ENCODE measurements at places on chromosomes 11 and 22.
A peak's percentile ranks its signal among the peaks of the same experiment; 100 is the strongest.

GRCh38 chr11:76131671-76132631 lies 74.4 kb downstream of the WNT11 start:
- DNase-seq, result peak; percentile 54

- no peak for DNase-seq
These were observed 163.0 kb downstream of the SPON1 start for GRCh38 chr11:14125529-14125928.

- peak; percentile 23 for DNase-seq
These were observed 376.7 kb upstream of the CCDC179 start for GRCh38 chr11:23236826-23237555.

- DNase-seq, result no peak
These were observed 9.1 kb upstream of the SESN3 start for GRCh38 chr11:95239871-95240649.

DNA sequence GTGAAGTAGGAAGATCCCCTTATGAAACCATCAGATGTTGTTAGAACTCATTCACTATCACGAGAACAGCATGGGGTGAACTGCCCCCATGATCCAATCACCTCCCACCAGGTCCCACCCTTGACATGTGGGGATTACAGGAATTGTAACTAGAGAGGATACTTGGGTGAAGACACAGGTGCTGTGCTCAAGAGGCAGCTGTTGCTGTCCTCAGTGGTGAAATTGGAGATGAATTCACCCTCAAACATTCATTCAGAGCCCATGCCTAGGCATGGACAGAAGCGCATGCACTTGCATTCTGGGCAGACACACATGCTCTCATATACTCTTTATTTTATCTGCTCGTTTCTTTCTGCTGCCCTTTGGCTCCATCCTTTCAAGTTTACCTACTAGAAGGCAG lies 385.0 kb downstream of the INSC start:
- peak; percentile 73 for DNase-seq

DNA sequence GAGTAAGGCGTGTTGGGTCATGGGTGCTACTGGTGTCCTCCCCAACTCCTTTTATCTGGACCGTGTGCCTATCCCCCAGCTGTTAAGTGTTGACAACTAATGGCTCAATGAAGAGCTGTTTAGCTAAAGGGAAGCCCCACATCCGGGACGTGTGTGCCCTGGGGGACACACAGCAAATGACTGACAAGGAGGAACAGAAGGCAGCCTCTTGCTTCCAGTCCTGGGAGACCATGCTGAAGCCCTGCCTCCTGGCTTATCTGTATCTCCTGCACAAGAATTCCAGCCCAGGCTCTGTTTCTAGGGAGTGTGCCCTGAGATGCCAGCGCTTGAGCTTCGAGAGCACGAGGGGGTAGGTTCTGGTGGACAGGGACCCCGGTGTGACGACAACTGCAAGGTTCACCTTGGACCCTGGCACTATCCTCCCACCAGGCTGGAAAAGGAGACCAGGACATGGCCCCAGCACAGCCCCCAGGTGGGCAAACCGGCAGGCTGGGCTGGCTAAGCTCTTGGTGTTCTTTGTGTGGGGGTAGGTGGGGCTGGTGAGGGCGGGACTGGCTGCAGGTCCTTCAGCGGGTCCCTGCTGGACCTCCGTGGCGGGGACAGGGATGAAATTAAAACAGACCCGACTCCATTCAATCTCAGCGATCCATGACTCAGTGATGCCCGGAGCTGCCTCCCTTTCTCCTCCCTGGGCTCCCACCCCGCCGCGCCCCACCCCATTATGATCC lies 21.0 kb downstream of the ASCL2 start:
- no peak for DNase-seq

DNA sequence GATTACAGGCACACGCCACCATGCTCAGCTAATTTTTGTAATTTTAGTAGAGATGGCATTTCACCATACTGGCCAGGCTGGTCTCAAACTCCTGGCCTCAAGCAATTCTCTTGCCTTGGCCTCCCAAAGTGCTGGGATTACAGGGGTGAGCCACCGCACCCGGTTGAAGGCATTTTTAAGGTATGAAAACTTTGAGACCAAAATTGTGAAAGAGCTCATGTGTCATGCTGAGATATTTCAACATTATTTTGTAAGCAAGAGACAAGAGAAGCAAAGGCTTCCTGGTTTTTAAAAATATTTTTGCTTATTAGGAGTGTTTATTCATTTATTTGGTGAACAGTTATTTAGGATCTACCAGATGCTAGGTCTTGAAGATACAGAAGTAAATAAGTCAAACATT lies 6.8 kb downstream of the NHERF4 start:
- DNase-seq, result no peak

- no peak for DNase-seq
These were observed 3.0 kb downstream of the ASCL2 start for GRCh38 chr11:2267306-2267850.

- DNase-seq, result no peak
These were observed 23.4 kb upstream of the WNT7B start for GRCh38 chr22:46000081-46001027.

DNA sequence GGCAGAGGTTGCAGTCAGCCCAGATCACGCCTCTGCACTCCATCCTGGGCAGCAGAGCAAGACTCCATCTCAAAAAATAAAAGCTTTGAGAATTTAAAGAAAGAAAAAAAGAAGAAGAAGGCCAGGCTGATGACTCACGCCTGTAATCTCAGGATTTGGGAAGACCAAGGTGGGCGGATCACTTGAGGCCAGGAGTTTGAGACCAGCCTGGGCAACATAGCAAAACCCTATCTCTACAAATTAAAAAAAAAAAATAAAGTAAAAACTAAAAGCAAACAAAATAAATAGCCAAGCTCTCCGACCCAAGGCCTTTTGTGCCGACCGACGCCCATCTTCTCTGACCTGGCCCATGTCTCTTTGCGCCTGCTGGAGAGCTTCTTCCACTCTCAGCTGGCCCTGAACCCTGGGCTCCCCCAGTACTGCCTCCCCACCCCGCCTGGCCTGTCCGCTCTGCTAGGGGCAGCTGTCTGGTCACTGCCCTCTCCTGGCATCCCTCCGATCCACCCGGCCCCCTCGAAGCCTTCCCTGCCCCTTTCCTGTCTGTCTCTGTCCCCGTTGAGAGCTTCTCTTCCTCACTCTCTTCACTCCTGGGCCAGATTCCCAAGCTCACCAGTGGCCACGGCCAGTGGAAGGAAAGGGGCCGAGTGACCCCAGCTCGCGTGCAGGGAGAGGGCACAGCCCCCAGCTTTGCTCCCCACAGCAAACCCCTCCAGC lies 4.8 kb upstream of the LSP1 start:
- no peak for DNase-seq

GRCh38 chr11:134516529-134516928 lies 104.5 kb upstream of the B3GAT1 start:
- DNase-seq, result peak; percentile 40

- DNase-seq, result no peak
These were observed 184.9 kb upstream of the LUZP2 start for GRCh38 chr11:24311974-24312373.

DNA sequence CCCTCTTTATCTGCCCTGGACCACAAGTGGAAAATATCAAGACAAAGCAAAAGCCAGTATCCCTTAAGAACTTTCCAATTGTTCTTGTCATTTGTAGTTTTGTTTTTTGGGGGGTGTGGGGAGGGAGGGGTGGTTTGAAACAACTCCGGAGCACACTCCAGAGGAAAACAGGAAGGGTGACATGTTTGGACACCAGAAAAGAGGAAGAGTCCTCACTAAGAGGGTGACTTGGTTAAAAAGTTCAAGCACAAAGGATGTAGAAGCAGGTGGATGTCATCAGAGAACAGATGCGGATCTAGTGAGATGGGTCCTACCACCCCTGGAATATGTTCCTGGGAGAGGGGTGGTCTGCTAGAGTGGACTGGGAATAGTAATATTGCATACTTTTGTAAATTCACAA lies 25.8 kb downstream of the ADAMTS8 start:
- DNase-seq, result no peak

DNA sequence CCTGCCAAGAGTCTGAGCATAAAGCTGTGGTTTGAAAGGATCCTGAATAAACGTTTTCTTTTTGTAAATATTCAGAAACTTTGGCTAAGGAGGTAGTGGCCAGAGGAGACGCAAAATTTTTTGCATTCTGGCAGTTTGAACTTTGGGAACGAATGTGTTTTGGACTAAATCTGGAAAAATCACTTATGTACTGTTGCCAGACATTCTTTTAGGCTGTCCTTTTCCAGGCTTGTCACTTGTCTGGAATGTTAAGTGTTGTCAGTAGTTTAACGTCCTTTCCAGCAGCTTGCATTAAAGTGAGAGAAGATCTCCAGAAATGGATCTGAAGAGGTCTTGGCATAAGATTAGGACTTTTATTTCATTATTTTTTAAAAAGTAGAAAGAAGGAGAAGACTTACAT lies 18.5 kb downstream of the SPECC1L start:
- DNase-seq, result peak; percentile 82

- DNase-seq, result peak; percentile 18
These were observed 192.6 kb downstream of the CASP12 start for GRCh38 chr11:104705490-104706190.

- DNase-seq, result no peak
These were observed 8.9 kb downstream of the IMMP1L start for GRCh38 chr11:31500560-31500959.

DNA sequence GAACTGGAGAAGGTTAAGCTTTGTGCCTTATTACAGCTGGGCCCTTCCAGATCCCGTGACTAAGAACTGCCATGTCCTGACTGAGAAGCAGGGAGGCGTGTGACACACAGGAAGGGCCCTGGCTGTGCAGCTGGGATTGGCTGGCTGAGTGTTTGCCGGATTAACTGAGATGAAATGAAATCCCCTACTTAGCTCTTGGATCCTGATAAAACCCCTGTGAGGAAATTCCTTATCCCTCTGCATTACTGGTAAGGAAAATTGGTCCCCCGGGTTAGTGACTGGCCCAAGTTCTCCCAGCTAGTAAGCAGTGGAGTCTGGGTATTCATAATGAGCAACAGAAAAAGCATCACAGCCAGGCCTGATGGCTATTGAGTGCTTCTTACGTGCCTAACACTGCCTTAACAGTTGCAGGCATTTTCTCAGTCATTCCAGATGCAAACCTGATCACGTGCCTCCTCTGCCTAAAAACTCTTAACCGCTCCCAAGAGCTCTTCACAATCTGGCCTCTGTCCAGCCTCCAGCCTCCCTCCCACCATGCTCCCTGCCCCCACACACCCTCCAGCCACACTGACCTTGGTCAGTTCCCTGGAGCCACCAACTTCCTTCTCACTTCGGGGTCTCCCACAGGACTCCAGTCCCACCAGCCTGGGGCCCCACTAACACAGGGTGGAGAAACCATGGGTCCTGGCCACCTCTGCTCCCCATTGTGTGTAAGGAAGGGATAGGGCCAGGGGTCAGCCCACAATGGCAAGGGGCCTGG lies 37.8 kb downstream of the ARRB1 start:
- peak; percentile 59 for DNase-seq

- no peak for DNase-seq
These were observed 2.4 kb downstream of the TPBGL start for GRCh38 chr11:75242722-75243600.

- no peak for DNase-seq
These were observed 8.4 kb upstream of the MN1 start for GRCh38 chr22:27809700-27810608.

DNA sequence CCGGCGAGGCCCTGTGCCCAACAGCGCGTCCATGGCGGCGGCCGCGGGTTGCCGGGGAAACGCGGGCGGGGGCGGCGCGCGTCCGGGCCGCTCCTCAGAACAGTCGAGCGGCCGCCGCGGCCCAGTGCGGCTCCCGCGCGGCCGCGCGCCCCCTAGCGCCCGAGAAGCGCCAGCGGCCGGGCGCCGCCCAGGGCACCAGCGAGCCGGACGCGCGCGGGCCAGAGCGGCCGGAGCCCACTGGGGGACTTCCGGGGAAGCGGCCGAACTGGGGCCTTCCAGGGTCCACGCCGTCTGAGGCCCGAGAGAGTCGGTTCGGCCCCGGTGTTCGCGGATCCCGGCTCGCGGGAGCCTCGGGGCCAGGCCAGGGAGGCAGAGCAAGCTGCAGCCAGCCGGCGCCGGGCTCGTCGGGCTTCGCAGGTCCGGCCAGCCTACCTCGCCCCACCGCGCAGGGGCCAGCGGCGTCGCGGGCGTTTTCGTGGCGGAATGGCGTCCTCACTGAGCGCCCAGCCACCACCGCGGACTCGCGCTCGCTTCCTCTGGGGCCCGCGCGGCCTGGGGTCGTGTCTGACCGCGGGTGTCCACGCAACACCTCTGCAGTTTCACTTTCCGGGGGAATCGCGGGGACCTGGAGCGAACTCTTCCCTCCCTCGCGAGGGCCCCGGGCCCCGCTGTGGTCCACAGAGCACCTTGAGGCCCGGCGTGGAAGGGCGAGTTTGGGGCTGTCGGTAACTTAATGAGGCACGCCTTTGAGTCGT lies at the start of gene DENND6B:
DENND6B (minus strand) TSS at position 57 of the 755 bp plus-strand sequence; CDS start at position 33, 24 bp downstream.
- peak; percentile 93 for DNase-seq

DNA sequence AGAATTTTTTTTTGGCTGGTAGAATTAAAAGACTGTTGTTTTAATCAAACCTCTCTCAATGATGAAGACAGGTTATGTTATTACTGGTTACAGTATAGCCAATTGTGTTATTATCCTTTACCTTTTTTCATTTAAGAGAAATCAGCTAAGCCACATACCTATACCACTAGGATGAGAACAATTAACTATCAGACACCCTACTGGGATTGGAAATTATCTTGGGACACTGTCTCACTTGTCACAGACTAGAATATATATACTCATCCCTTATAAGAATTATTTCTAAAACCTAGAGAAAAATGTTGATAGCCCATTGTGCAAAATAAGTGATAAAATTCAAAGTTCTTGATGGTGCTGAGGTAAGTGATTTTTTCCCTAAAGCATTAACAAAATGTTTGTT lies at the start of gene OR5AS1:
OR5AS1 (plus strand) TSS at position 301 of the 400 bp plus-strand sequence. CDS start 2,765 bp downstream, outside the sequence.
- DNase-seq, result no peak

DNA sequence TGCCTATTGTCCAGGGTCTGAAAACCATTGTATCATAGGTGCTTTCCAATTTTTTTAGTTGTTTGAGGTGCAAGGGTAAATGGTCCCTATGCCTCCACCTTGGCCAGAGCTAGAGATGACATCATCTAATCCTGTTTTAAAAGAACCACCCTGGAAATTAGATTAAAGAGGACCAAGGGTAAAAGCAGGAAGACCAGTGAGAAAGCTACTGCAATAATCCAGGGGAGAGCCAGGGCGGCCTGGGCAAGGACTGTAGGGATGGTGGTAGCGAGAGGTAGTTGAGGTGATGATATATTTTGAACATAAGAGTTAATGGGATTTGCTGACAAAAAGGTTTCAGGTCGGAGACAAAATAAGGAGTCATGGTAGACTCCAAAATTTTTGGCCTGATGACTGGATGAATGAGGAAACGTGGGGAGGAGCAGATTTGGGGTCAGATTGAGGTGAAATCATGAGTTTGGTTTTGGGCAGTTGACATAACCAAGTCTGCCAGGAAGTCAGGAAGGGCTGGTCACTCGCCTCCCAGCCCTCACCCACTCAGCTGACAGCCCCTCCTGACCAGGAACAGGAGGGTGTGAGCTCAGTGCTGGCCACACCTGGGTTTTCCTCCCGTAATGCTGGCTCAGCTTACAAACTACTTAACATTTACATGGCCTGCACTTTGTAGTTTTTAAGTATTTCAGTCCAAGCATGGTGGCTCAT lies 23.0 kb downstream of the SCN4B start:
- no peak for DNase-seq

All from tongue (tissue), 3 donors.